ENCODE measurements at places on chromosomes 11 and 22. TPM values are rescaled to one million over a fixed set of nuclear protein-coding genes. Genes with fewer than 3 reads are reported as not detected.

GRCh38 chr11:122979103-122979814 lies 2.4 kb downstream of the BSX start:
- DNase-seq, result no peak

GRCh38 chr11:22976146-22976545 lies 115.9 kb upstream of the CCDC179 start:
- no peak for DNase-seq

DNA sequence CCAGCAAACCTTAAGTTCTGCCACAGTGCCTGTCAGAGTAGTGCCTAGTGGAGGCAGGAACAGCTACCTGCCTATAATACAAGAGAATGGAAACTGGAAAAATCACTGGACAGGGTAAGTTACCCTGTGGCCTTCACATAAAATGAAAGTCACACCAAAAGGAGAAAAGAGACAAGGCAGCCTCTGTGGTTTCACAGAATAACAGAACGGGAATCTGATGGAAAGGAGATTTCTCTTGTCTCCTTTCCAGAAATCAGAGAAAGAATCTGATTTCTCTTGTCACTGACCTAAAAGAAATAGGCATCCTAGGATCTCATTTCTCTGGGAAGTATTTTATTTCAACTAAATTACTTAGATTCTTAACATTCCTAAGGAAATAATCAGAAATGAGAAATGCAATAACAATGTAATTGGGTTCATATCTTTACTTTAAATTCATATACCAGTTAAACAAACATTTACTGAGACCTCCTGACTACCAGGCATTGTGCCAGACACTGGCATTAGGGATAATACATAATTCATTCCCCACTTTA lies 41.6 kb downstream of the PRCP start:
- no peak for DNase-seq

DNA sequence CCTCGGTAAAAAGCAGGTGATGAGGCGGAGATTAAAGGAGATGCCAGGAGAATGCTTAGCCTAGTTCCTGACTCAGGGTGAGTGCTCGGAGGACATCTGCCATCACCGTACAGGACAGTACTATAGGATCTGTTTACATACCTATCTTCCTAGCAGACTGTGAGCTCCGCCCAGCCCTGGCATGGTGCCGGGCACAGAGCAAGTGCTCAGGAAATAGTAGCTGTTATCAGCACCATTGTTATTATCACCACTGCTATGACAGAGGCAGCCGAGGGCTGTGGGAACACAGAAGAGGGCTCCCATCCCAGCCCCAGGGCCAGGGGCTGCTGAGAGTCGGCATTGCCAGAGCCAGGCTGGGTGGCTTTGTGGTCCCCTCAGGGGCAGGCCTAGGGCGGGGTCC lies 642 bp upstream of the SEPTIN3 start:
- DNase-seq, result no peak

- no peak for DNase-seq
Observed at GRCh38 chr11:72864702-72865655, 50.8 kb downstream of the ATG16L2 start.

- DNase-seq, result no peak
Observed at GRCh38 chr11:86869531-86869930, 69.2 kb downstream of the PRSS23 start.

DNA sequence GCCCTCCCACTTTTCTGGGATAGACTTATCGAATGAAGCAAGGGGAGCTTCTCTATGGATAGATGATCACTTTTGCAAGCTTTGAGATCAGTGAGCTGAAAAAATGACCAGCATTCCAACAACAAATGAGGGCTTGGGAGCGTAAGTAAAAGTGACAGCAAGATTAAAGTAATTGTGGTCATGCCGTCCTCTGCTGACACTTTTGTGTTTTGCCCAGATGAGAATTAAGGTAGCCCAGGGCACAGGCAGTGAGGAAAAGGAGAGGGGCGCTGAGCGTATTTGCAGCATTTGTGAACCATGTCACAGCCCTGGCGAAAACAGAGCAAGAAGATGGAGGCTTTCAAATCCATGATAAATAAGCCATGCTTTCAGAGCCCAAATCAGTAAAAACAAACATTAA lies 24.6 kb upstream of the TMA7B start:
- no peak for DNase-seq

GRCh38 chr11:106278391-106278790 lies 200.9 kb downstream of the AASDHPPT start:
- no peak for DNase-seq

DNA sequence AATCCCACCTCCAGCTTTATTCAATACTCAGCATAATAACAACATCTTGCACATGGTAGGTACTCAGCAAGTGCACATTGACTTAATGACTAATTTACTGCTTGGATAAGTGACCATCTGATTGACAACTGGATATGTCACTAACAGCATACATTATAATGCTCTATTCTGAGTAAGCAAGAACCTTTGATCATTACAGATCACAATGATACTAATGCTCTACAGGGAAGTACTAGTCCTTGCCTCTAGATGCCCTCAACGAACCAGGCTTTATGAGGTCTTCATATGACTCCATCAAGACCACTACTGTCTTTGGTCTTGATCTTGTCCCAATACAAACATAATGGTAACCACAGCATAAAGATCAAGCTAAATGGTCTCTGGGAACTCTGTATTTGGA lies 167.6 kb upstream of the MTMR2 start:
- no peak for DNase-seq

DNA sequence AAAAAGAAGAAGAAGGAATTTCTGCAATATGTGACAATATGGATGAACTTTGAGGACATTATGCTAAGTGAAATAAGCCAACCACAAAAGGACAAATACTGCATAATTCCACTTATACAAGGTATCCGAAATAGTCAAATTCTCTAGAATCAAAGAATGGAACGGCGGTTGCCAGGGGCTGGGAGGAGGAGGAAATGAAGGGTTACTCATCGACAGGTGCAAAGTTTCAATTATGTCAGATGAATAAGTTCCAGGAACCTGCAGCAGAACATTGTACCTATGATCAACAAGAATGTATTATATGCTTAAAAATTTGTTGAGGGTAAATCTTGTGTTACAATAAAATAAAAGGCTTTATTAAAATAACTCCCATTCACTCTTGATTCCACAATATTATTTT lies 49.0 kb downstream of the SC5D start:
- no peak for DNase-seq

DNA sequence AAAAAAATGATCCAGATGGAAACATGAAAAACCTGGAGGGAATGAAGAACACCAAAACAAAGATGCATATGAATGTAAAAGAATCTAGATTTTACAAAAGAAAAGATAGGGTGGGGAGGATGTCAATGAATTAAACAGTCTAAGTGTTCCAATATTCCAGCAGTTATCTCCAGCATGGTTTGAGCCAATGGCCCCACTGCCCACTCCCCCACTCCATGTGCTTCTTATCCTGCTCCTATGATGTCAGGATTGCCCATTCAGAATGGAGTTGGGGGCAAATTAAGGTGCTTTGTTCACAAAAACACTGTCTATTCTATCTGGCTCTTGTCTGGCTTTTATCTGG lies 1.2 kb upstream of the OR52K1 start:
- DNase-seq, result no peak

DNA sequence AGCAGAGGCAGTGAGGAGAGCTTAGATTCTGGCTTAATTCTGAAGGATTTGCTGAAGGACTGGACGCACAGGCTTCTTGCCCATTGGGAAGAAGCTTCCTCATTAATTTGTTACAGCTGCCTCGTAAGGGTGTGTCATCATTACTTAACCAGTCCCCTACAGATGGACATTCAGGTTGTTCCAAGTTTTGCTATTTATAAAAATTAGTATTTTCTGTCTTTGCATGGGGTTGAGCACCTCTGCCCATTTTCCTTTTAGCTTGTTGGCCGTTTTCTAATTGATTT lies 38.1 kb downstream of the CAPN1 start:
- no peak for DNase-seq

DNA sequence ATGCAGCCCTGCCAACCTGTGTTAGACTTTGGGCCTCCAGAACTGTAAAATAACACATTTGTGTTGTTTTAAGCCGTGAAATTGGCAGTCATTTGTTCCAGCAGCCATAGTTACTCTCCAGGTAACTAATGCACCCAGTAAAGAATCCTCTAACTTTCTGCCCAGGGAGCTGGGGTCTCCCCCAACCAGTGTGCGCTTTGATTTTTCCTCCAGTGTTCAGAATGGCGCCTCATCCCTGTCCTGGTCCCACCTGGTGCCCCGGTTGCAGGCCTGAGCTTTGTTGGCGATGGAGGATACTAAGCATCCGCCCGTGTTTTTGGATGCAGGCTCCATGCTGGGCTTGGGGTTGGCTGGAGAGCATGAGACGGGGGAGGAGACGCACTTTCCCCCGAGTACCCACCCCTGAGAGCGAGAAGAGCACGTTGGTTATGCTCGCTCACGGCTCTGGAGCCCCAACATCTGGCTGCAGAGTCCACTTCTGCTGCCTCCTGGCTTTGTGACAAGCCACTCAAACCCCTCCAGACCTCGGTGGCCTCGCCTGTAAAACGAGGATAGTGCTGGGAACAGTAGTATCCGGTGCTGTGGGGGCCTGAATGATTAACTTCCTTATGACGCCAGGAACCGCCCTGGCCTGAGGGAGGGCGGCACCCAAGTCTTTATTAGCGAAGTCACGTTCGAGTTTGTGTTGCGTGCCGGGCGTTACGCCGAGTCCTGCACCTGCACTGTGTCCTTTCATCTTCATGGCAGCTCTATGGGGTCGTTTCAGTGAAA lies 25.8 kb downstream of the MRGPRD start:
- DNase-seq, result peak; percentile 89

DNA sequence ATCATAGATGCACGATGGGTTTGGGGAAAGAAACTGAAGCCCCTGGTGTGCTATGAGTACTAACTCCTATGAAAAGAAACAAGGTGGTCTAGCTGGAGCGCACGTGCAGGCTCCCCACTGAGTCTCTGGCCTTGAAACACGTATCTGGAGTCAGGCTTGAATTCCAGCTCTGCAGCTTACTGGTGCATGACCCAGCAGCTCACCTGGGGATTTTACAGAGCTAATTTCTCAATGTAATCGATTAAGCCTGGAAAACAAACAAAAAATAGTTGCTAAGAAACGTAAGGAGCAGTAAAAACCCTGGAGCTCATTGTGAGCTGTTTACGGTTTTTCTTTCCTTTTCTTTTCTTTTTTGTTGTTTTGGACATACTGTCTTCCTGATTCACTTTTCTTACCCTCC lies 12.3 kb downstream of the KCNJ1 start:
- DNase-seq, result no peak

The OR51B4 gene
- total RNA-seq, result not detected

The TRPM5 gene
- total RNA-seq, result not detected

The CFAP300 gene
- 5.6 TPM for total RNA-seq

The CPT1A gene
- 127 TPM for total RNA-seq

The PATE2 gene
- total RNA-seq, result 0.79 TPM

The SCGB1D2 gene
- total RNA-seq, result not detected

The MRPL48 gene
- total RNA-seq, result 17.1 TPM

The KRTAP5-10 gene
- not detected for total RNA-seq

The ENTHD1 gene
- not detected for total RNA-seq

Measured in posterior vena cava (tissue), 2 donors.